Suppressor macrophage treated with lipopolysaccharide for 1 hour (primary cell): ENCODE measurements at places on chromosomes 2 and 18.

GRCh38 chr2:210421916-210422315 lies 54.6 kb downstream of the LANCL1 start:
- DNase-seq, result no peak

DNA sequence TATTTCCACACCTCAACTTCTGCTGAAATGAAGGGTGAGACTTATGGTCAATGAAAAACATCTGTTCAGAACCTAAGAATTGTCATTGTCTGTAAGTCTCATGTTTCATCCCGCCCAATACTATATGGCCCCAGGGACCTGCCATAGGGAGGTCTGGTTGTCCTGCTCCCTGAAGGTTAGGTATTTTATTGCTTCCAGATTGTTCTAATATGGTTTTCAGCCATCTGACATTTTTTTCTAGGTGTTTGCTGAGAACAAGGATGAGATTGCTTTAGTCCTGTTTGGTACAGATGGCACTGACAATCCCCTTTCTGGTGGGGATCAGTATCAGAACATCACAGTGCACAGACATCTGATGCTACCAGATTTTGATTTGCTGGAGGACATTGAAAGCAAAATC lies 7.3 kb downstream of the XRCC5 start:
- DNase-seq, result no peak

- no peak for DNase-seq
These were observed 144.0 kb downstream of the TNS1 start for GRCh38 chr2:217858519-217859491.

DNA sequence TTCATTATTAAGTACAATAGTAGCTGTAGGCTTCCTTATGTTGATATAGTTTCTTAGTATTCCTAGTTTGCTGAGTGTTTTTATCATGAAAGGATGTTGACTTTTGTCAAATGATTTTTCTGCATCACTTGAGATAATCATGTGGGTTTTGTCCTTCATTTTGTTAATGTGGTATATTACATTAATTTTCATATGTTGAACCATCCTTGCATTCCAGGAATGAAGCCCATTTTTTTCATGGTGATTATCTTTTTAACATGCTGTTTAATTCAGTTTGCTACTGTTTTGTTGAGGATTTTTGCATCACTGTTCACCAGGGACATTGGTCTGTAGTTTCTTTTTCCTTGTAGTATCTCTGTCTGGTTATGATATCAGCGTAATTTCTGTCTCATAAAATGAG lies 82.9 kb upstream of the CNGA3 start:
- DNase-seq, result no peak

DNA sequence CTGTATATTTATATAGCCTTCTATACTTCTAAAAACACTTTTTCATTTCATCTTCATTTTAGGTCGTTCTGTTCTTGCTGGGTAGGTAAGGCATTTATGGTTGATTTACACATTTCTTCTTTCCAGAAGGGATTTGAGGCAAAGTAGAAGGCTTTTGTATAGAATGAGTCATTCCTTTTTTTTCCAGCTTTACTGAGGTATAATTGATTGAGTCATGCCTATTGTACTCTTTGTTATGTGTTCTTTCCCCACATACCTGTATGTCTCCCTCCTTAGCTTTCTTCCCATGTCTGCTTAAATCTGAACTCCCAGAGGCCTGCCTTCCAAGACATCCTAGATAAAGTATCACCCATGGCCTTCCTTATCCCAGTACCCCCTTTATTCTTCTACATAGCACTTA lies 4.8 kb upstream of the CDC42EP3 start:
- DNase-seq, result no peak
